ENCODE measurements at places on chromosomes 6 and 20.
A peak's percentile ranks its signal among the peaks of the same experiment; 100 is the strongest.

DNA sequence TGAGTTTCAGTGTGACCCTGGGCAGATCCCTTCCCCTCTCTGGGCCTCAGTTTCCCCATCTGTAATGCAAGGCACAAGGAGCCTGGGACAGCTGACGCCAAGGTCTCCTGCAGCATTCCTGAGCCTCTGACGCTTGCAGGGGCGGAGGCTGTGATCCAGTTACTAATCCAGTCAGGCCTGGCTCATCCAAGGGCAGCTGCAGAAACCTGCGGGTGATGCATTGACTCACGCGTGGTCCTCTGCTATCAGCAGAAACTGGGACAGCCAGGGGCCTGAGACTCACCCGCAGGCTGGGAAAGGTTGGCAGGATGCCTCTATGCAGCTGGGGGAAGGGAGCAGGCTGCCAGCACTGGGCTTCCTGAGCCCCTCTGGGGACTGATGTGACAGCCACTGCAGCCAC, 65.0 kb upstream of the SIRPA start:
- DNase-seq = no peak

DNA sequence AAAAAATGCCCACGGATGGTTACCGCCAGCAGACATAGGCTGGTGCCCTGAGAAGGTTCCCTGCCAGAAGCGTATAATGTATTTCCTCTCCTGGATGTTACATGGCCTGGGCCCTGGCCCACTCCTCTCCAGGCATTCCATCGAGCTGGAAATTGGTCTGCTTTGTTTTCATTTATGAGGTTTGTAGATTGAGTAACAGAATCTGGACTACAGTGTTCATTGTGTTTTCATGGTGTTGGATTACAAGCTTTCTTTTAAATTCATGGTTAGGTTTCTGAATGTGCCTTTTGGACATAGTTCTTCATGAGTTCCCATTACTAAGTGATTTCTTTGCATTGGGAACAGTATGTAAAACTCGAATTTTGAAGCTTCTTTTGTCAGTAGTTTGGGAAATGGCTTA, 6.4 kb downstream of the TIAM2 start:
- no peak for DNase-seq

GRCh38 chr6:1701668-1702353, 92.1 kb downstream of the FOXC1 start:
- no peak for DNase-seq

GRCh38 chr20:24734139-24734538, 214.9 kb upstream of the CST7 start:
- DNase-seq = no peak

- no peak for DNase-seq
Measured at GRCh38 chr6:52161689-52162438, 24.3 kb upstream of the IL17A start.

DNA sequence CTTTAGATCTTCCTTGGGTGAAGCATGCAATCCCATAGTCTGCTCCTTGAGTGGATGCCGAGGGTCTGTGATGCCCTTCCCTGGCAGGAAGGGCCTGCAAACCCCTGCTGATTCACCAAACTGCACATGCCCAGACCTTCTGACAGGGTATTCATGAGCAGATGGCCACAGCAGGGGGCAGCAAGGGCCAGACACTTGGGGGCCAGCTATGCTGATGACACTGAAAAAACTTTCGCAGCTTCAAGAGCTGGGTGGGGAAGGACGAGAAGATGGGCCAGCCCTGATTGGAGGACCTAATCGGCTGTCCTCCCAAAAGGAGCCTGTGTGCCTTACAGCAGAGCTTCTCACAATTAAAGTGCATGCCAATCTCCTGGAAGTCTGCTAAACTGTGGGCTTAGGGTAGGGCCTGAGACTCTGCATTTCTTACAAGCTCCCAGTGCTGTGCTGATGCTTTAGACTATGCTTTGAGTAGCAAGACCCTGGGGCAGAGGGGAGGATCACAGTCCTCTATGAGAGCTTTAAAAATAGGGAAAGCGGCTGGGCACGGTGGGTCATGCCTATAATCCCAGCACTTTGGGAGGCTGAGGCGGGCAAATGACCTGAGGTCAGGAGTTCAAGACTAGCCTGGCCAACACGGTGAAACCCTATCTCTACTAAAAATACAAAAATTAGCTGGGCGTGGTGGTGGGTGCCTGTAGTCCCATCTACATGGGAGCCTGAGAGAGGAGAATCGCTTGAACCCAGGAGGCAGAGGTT, 15.2 kb upstream of the GDAP1L1 start:
- DNase-seq = no peak

DNA sequence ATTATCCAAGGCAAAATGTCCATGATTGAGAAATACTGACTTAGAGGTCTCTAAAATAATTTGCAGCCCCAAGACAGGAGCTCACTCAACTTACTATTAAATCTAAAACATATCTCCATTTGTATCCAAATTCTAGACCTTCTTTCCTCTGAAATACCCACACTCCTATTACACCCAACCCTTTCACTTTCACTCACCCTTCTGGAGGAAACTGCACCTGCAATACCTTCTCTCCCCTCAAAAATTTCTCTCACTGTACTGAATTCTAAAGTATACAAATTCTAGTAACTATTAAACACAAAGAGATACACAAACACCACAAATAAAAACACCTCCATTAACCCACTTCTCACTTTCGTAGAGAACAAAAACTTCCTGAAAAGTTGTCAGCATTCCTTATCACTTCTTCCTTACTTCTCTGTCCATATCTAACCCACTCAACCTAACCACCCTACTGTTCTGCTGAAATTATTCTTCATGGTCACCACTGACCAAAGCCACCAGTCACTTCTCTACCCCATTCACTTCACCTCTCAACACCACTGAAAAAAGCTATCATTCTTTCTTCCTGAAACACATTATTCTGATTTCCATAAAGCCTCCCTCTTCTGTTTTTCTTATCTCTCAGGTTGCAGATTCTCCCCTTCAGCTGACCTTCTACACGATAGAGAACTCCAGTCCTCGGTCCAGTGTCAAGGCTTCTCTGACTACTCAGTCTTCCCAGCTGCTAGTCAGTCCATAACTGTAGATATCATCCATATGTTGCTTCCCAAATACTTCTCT, 12.0 kb downstream of the LMBRD1 start:
- no peak for DNase-seq

- DNase-seq = no peak
Measured at GRCh38 chr6:43836507-43837240, 66.7 kb downstream of the VEGFA start.

GRCh38 chr20:23049201-23050075, at the start of gene THBD:
THBD (minus strand) TSS chr20:23049672; CDS start chr20:23049504, 168 bp downstream.
- DNase-seq = no peak

- DNase-seq = peak; percentile 34
Measured at GRCh38 chr6:33277663-33278391, 904 bp downstream of the B3GALT4 start.

DNA sequence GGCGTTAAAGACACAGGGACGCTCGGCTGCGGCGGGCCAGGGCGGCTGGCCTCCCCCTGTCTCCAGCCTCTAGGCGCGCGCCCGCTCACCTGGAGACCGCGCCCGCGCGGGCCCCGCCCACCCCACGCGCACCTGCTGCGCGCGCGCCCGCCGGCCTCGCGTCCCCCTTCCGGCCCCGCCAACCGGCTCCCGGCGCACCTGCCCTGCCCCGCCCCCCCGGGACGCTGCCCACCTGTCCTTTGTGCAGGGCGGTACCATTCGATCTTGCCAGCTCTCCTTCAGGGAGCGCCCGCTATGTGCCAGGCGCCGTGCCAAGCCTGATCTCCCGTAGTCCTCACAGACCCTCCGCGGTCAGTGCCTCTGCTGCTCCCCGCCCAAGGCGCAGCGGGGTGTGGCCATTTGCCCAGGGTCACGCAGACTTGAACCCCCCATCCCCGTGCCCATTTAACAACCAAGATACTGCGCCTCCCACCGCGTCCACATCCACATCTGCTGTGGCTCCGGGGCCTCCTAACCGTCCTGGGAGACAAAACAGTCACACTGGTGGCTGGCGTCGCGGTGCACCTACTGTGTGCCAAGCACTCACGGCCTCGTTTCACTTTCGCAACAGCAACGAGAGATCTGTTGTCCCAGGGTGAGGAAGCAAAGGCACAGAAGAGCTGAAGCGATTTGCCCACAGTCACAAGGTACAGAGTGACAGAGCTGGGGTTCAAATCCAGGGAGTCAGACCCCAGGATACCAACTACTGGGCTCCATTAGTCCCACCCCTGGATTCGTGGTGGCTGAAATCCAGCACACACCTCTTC, 48.1 kb downstream of the NOL4L start:
- no peak for DNase-seq

DNA sequence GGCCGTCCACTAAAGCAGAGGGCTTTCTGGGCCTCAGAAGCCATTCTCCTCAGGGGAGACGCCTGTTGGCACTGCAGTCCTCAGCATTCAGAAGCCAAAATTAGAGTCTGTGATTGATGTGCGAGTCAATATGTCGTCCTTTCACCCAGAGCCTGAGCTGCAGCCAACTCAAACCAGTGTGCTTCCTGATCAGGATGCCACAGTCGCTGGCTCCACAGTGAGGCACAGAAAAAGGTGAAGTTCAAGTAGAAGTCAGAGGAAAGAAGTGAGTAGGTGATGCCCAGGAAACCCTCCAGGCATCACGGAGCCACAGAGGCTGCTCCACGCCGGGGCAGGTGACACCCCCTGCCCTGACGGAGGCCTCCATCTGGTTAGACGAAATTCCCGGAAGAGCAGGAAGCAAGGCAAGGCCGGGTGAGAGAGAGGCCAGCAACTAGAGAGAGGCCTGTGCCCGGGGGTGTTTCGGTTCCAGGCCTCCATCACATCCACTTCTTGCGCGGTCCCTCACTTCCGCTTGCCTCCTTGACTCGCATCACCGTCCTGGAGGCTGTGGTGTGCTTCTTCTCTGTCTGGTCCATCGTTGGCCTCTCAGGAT, 177.7 kb upstream of the SNX9 start:
- no peak for DNase-seq

GRCh38 chr20:36645998-36646397, at the start of gene SLA2:
SLA2 (minus strand) TSS chr20:36646196; CDS start chr20:36641335, 4,861 bp downstream.
- no peak for DNase-seq

GRCh38 chr6:22251348-22251747, 45.5 kb downstream of the PRL start:
- DNase-seq = no peak

DNA sequence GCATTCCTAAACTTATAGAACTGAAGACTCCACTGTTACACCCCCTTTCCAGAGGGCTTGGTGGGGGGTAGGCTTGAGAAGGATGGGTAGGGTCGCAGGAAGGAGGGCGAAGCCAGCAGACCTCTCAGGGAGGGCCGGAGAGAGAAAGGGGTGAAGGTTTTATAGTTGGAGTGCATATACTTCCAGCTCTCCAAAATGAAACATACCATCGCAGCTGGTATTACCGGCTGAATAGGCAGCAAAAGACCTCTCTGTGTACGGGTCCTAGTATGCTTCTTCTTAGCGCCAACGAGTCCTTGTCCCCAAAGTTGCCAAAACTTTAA, 1.0 kb upstream of the VGLL2 start:
- no peak for DNase-seq

GRCh38 chr6:117496383-117496990, 14.0 kb downstream of the DCBLD1 start:
- DNase-seq = no peak

GRCh38 chr6:21586300-21586699, 7.3 kb upstream of the SOX4 start:
- no peak for DNase-seq

GRCh38 chr20:20895537-20895936, 183.1 kb upstream of the RALGAPA2 start:
- DNase-seq = no peak

DNA sequence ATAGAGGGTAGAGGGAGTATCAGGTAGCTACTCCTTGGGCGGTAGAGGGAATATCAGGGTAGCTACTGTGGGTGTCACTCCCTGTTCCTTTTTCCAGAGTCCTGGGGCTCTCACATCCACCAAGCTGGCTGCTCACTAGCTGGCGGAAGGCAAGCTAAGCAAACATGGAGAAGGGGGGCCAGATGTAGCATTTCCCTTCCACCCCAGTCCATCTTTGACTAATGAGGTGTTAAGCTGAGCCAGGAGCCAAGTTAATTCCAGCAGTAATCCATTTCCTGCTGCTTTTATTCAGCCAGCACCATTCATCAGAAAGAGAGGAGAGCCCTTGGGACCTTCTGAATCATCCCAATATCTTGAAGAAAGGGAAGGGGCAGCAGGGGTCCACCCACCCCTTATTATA, 330.0 kb downstream of the ZFAND3 start:
- no peak for DNase-seq

DNA sequence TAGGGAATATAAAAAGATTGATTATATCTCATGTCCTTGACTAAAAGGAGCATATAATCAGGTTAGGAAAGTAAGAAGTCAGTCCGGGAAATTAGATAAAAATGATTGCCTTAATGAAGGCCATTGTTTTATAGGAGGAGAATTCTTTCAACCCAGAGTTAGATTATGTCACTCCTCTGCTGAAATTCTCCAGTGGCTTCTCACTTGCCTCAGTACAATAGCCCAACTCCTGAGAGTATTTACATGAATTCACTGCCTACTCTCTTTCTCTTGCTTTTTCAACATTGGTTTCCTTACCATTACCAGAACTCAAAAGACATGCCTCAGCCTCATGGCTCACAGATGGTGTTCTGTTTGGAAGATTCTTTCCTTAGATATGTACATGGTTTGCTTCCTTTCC, 114.9 kb downstream of the EPHA7 start:
- no peak for DNase-seq

- no peak for DNase-seq
Measured at GRCh38 chr6:121571455-121571854, 136.0 kb downstream of the GJA1 start.

DNA sequence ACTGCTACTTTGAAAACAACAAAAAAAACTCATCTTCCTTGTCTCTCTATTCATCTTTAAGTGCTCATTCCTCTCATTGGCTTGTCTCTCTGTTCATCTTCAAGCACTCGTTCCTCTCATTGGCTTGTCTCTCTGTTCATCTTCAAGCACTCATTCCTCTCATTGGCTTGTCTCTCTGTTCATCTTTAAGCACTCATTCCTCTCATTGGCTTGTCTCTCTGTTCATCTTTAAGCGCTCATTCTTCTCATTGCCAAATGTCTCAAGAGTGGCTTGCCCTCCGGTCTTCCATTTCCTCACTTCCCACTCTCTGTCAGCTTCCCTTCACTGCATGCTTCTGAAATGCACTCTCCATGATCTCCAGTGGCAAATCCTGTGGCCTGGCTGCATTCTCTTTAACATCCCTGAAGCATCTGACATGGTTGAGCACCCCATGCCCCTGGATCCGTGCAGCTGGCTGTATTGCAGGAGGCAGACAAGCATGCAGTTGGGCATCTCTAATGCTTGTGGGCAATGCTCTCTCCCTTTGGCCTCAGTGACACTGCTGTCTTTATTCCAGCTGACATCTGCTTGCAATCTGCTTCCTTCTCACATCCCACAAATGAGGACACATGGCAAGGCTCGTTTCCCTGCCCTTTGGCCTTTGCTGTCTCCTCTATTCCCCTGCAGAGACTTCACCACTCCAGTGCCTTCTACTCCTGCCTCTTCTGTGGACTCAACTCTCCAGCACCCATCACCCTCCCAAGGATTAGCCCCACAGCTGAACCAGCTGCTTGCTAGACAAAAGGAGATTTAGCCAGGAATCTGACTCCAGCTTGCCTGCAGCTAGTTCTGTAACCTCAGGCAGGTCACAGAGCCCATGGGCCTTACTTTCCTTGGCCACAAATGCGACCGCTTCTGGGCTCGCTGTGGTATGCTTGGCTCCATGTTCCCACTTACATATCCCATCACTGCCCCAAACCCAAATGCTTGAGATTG, 143.2 kb upstream of the SNX9 start:
- DNase-seq = no peak
